ENCODE measurements at places on chromosomes 2 and 18.

GRCh38 chr2:107258531-107259407, 372.8 kb upstream of the ST6GAL2 start:
- DNase-seq: no peak

GRCh38 chr18:41490861-41491260, 464.2 kb upstream of the PIK3C3 start:
- no peak for DNase-seq

- DNase-seq: no peak
Measured at GRCh38 chr18:8673256-8674209, 31.8 kb upstream of the MTCL1 start.

DNA sequence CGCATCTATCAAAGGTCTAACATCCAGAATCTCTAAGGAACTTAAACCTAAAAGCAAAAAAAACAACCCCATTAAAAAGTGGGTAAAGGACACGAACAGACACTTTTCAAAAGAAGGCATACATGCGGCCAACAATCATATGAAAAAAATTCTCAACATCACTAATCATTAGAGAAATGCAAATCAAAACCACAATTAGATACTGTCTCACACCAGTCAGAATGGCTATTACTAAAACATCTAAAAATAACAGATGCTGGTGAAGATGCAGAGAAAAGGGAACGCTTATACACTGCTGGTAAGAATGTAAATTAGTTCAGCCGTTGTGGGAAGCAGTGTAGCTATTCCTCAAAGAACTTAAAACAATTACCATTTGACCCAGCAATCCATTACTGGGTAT, 38.0 kb downstream of the PPP3R1 start:
- no peak for DNase-seq

- DNase-seq: peak; percentile 4
Measured at GRCh38 chr18:29651122-29651680, 1391.3 kb downstream of the DSC3 start.
